ENCODE measurements at places on chromosomes 2 and 18.

- no peak for DNase-seq
Observed at GRCh38 chr2:69762513-69763494, 20.9 kb downstream of the ANXA4 start.

- no peak for DNase-seq
Observed at GRCh38 chr2:180630756-180631155, 349.6 kb upstream of the UBE2E3 start.

- DNase-seq, result no peak
Observed at GRCh38 chr18:11733031-11733430, 44.0 kb downstream of the GNAL start.

DNA sequence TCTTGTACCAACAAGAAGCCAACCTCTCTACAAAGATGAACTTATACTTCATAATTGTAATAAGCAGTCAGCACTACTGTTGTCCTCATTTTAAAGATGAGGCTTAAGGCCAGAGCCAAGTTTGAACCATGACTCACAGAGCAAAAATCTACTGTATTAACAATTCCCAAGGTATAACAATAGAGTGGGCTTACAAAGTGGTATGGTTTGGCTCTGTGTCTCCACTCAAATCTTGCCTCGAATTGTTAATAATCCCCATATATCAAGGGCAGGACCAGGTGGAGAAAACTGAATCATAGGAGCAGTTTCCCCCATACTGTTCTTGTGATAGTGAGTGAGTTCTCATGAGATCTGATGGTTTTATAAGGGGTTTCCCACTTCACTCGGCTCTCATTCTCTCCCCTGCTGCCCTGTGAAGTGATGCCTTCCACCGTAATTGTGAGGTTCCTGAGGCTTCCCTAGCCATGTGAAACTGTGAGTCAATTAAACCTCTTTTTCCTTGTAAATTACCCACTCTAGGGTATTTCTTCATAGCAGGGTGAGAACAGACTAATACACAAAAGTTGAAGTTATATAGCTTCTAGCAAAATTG is 19.5 kb downstream of the MRPL44 start:
- DNase-seq, result no peak

- DNase-seq, result no peak
Observed at GRCh38 chr18:323253-323622, 55.4 kb upstream of the THOC1 start.

DNA sequence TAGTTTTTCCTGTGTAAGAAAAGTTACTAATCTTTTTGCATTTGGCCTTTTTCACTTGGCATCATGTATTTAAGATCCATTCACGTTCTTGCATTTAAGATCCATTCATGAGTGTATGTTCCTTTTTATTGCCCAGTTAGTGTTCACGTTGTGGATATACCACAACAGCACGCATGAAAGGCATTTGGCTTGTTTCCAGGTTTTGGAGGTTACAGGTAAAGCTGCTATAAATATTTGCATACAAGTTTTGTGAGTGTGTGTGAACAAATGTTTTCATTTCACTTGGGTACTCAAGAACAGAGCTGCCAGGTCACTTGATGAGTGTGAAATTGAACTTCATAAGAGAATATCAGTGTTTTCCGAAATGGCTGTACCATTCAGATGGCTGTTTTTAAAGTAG is 121.2 kb downstream of the CCBE1 start:
- DNase-seq, result no peak

GRCh38 chr2:182615036-182615435 is 101.0 kb upstream of the DNAJC10 start:
- DNase-seq, result no peak

DNA sequence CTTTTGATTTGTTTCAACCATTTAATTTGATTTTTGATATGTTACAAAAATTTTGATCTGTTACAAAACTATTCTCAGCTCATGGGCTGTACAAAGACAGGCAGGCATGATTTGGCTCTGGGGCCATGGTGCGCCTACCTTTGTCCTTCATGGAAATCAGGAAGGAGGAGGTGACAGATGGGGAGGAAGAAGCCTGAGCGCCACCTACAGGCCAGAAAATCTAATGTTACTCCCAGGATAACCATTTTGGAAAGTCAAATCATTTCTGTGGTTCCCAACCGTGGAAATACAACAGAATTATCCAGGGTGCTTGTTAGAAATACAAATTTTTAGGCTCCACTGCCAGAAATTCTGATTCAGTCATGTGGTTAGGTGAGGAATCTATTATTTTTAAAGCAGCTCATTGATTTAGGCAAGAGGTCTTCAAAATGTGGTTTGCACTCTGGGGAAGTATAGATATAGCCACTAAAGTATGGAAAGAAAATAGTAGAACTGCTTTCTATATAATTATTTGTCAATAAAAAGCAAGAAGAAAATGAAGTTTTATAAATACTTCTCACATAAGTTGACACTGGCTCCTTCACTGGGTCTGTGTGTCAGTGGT is 93.9 kb downstream of the EVA1A start:
- no peak for DNase-seq

DNA sequence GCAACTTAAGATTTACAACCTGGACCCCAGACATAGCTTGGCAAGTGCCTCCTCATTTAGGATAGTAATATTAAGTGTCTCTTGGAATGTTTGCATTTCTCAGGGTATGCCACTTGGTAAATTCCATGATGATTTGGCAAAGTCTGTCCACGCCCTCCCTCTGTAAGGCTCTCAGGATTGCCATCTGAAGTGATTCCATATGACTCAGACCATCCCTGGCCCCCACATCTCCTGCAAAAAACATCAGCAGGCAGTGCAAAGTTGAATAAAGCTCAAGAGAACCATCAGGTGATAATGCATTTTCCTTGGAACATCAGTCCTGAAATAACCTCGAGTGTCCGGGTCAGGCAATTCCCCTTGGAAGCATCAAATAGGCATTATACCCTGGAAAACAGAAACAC is 27.1 kb upstream of the PIEZO2 start:
- no peak for DNase-seq

DNA sequence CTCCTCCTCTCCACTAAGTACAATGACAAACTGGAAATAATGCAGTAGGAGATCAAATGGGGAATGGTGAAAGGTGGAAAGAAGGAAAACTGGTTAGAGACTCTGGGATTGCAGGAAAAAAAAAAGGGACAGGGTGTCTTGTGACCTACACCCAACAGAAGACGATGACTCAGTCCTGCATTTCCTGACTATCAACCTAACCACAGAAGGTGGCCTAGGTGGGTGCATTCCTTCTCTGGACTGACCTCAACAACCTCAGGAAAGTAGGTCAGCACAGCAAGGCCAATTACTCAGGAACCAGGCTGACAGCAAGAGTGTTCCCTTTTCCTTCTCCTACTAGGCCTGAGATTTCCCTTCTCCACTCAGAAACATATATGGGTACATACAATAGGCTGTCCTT is 1386.4 kb upstream of the ZEB2 start:
- DNase-seq, result no peak

DNA sequence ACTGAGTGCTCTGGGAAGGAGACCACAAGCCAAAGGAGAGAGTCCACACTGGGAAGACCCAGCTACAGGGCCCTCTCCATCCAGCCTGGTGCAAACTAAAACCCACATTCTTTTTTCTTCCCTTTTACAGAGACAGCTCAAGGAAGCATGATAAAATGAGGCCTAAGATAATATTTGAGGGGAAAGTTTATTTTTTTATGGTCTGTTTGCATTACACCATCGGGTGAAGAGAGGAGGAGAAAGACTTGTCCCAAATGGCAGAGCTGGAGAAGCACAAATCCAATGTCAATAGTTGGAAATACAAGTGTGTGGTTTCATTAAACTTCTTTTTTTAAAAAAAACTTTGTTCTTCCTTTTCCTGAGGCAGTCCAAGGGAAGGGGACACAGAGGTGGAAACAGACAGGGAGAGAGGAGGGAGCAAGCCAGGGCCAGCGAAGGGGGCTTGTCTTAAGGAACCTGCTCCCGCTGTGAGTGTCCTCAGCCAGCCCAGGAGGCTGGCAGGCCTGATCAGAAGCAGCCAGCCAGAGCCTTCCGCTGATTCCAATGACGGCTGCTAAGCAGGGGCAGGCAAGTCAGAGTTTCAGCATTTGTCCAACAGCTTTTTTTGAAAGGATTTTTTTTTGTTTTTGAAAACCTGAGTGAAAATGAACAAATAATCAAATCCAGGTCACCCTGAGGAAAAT is 203.8 kb upstream of the SIX2 start:
- DNase-seq, result no peak

GRCh38 chr18:25516747-25517498 is 165.0 kb upstream of the ZNF521 start:
- no peak for DNase-seq

- DNase-seq, result no peak
Observed at GRCh38 chr18:75334869-75335268, 92.6 kb downstream of the SMIM21 start.

- no peak for DNase-seq
Observed at GRCh38 chr2:121386102-121386501, 101.1 kb upstream of the TFCP2L1 start.

DNA sequence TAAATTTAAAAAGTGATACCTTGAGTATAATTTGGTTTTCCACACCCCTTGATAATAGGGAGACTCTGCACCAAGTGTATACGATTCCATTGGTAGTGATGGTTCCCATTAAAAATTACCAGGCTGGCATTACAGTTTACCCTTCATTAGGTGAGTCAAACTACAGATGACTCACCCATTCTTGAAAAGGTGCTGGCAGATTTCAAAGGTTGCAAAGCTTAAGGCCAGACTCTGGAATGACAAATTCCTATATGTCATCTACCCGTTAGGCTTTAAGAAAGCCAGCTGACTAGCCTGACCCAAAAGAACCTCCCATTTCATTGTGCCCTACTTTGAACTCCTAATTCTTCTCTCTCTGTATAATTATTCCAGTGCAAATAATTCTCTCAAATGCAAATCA is 124.4 kb downstream of the LRRTM4 start:
- DNase-seq, result no peak

GRCh38 chr2:200453853-200454534 is 55.9 kb downstream of the KCTD18 start:
- DNase-seq, result no peak

DNA sequence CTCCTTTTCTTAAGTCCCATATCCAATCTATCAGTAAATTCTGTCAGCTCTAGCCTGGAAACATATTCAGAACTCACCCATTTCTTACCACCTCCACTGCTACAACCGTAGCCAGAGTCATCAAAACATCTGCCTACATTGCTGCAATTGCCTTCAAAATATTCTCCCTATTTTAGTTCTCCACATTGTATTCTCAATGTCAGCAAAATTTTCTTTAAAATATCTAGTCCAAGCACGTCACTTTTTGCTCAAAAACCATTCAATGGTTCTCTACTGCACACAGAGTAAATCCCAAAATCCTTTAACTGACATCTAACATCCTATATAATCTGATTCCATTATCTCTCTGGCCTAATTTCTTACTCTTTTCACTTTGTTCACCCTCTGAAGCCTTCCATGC is 68.5 kb upstream of the ERBB4 start:
- no peak for DNase-seq

DNA sequence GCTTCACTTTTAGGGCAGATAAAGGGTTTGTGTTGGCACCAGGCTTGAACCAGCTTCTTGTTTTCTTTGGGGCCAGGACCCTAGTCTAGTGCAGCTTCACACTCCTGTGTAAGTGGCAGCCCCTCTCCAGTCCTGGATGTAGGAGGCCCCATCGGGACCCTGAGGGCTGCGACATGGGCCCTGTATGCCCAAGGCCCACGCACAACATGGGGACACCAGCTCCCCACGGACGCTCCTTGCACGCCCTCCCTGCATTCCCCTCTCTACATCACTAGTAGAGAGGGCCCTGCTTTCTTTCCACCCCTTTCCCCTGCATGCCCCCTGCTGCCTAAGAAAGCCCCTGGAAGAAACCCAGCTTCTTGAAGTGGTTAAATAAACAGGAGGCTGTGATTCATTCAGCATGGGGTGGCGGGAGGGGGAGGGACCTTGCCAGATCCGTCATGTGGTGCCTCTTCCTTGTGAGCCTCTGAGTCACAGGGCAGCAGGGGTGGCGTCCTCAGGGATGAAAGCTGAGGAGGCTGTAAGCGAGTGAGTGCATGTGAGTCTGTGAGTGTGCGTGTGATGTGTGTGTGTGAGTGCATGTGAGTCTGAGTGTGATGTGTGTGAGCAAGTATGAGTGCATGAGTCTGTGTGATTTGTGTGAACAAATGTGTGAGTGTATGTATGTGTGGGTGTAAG is 42.5 kb downstream of the COPS8 start:
- DNase-seq, result no peak

- DNase-seq, result no peak
Observed at GRCh38 chr18:80210312-80211083, 36.8 kb downstream of the PARD6G start.

DNA sequence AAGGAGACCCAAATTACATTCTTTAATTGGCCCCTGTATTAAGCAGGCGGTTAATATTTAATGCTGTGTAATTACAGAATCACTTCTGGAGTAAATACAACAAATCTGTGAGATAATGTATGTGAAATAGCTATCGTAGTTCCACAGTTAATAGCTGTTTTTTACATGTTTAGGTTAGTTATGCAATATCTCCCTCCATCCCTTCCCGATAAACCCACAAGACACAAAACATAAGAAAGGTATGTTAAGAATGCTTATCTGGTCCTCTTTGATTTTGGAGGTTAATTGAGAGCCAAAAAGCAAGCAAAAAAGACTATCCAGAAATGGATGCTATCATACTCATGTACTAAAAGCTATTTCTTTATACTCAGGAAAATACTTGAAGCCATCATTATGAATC is 49.1 kb downstream of the ZNF638 start:
- DNase-seq, result no peak

DNA sequence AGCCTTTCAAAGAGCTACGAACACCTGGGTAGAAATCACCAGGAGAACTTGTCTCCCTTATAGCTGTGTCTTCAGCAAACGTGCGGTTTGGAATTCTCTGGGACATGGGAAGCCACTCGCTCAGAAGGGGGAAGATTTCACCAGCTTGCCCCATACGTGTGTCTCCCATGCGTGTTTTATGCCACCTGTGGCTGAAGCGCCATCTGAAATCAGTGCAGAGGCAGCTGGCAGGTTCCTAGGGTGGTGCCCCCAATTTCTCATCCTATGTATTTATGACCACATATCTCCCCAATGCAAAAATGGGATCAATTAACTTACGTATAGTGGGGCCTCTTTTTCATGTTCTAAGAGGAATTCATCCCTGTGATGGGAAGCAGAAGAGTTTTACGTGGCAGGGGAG is 81.6 kb downstream of the TPO start:
- DNase-seq, result no peak

DNA sequence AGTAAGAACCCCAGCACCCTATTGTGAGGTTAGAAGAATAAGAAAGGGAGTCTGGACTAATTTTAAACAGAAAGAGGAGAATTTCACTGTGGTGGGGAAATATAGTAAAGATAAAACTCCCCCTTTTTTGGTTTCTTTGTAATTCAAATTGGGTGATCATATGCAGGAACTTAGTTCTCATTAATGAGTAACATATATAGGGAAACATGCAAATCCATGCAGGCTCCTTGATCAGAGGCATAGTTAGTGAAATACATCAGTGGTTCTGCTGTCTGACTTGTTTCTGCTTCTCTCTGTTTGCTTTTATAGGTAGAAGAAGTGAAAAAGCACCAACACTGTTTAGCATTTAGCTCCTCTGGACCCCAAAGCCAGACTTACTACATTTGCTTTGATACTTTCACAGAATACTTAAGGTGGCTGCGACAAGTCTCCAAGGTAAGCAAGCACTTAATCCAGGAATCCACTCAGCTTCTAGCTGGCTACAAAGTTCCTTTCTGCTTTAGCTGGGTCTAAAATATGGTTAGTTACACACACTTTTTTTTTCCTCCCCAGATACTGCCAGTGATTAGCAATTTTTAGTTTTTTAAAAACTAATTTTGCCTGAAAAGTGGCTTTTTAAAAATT is 123.2 kb downstream of the PHLPP1 start:
- DNase-seq, result no peak
